ENCODE measurements at places on chromosomes 12 and 14.

GRCh38 chr14:95918466-95918865 lies 41.8 kb downstream of the TUNAR start:
- no peak for DNase-seq
- H3K4me1 ChIP-seq = no peaks in the 10 kb centered on the region
- no peak overlapping the region for H3K27ac ChIP-seq

- H3K36me3 ChIP-seq = no peaks in the 10 kb centered on the region
- no peaks in the 10 kb centered on the region for H3K4me1 ChIP-seq
- no peak overlapping the region for H3K4me3 ChIP-seq
- no peak overlapping the region for H3K27ac ChIP-seq
- DNase-seq = no peak
- H3K27me3 ChIP-seq = no peaks in the 10 kb centered on the region
Observed at GRCh38 chr12:87509237-87509820, 519.9 kb downstream of the C12orf50 start.

DNA sequence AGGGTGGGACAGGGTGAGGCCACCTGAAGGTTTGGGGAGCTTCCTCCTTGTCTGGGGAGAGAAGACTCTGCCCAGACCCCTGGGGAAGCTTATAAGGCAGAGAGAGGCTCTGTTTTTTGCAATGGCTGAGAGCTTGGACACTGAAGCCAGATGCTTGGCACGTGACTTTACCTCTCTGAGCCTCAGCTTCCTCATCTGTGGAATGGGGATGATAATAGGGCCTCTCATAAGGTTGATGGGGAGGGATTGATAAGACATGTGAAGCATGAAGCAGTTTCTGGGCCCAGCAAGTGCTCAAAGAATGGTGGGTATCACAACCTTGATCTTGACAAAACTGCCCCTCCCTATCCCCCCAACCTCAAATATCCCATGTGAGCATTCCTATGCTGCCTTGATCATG lies 195.4 kb upstream of the LHX5 start:
- DNase-seq = no peak
- no peak overlapping the region for H3K4me3 ChIP-seq
- H3K27ac ChIP-seq = no peak overlapping the region
- H3K4me1 ChIP-seq = no peaks in the 10 kb centered on the region
- H3K27me3 ChIP-seq = no peaks in the 10 kb centered on the region

GRCh38 chr12:29439506-29439905 lies 58.0 kb downstream of the OVCH1 start:
- no peaks in the 10 kb centered on the region for H3K36me3 ChIP-seq
- no peak overlapping the region for H3K4me3 ChIP-seq
- H3K27me3 ChIP-seq = no peaks in the 10 kb centered on the region
- H3K4me1 ChIP-seq = no peaks in the 10 kb centered on the region

GRCh38 chr14:104788161-104788818 lies 7.3 kb downstream of the AKT1 start:
- peaks cover 20% of the 10 kb centered on the region for H3K4me1 ChIP-seq
- H3K36me3 ChIP-seq = peaks cover 46% of the 10 kb centered on the region
- H3K27me3 ChIP-seq = no peaks in the 10 kb centered on the region
- H3K4me3 ChIP-seq = no peak overlapping the region
- no peak for DNase-seq
- H3K27ac ChIP-seq = no peak overlapping the region

DNA sequence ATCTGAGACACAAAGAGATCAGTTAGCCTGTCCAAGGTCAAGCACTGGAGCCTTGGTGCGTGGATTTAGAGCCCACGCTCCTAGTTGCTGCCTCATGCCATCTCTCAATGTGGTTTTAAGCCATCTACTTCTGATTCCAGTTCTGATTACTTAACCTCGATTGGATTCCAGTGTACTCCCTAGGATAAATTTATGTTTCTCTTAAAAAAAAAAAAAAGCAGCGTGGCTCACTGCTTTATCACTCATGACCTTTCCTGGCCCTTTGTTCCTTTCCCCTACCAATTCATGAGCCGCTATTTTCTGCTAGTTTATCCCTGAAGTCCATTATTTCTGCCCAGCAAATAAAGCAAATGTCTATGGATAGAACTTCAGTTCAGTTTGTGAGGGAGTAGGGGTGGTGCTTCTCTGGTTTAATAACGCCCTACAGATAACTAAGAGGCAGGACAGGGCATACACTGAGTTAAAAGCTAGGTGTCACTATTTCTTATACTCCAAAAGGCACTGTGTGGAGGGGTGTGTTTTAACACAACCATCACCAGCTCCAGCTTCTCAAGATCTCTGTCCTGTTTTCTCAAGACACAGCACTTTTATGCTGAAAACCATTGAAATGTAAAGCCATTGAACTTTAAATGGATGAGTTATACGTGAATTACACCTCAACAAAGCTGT lies 9.8 kb upstream of the PARP11 start:
- H3K36me3 ChIP-seq = no peaks in the 10 kb centered on the region
- no peak overlapping the region for H3K27ac ChIP-seq
- no peaks in the 10 kb centered on the region for H3K27me3 ChIP-seq
- no peak for DNase-seq
- no peaks in the 10 kb centered on the region for H3K4me1 ChIP-seq
- no peak overlapping the region for H3K4me3 ChIP-seq

Data from naive thymus-derived CD4-positive, alpha-beta T cell (primary cell).